ENCODE measurements at places on chromosomes 16 and 17.

GRCh38 chr17:44467108-44467507 lies 36.1 kb downstream of the GPATCH8 start:
- DNase-seq, result no peak

- DNase-seq, result no peak
These were observed 31.9 kb downstream of the RANBP10 start for GRCh38 chr16:67774457-67774853.

DNA sequence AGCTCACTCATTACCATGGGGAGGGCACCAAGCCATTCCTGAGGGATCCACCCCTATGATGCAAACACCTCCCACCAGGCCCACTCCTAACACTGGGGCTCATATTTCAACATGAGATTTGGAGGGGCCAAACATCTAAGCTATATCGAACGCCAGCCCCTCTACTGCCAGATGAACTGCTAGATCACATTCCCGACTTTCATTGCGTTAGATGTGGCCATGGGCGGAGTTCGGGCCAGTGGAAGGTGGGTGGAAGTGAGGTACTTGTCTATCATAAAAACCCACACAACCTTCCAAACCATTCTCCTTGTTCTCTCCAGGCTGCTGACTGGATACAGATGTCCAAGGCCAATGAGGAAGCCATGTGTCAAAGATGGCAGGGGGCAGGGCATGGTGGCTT lies 27.0 kb upstream of the ANKRD40CL start:
- no peak for DNase-seq

- no peak for DNase-seq
These were observed 473.2 kb upstream of the SALL1 start for GRCh38 chr16:51624080-51624775.

- no peak for DNase-seq
These were observed 27.7 kb upstream of the FAAP100 start for GRCh38 chr17:81579821-81580321.

DNA sequence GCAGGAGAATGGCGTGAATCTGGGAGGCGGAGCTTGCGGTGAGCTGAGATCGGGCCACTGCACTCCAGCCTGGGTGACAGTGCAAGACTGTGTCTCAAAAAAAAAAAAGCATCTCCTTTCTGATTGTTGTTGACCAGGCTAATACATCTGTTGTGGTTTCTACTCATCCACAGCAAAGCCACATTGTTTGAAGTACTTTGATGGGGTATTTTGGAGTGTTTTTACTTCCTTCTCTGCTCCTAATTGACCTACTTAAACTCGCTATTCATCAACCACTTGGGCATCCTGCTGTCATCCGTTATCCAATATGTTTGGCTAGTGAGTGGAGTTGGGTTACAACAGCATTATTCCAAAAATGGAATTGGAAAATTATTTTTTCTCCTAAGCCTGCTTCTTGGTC lies 3.5 kb upstream of the CDC27 start:
- DNase-seq, result no peak

GRCh38 chr16:17414421-17414820 lies 56.3 kb downstream of the XYLT1 start:
- DNase-seq, result no peak

- DNase-seq, result no peak
These were observed 645 bp upstream of the ELMO3 start for GRCh38 chr16:67198238-67198734.

- DNase-seq, result no peak
These were observed 22.5 kb downstream of the OR1D5 start for GRCh38 chr17:3040882-3041281.

DNA sequence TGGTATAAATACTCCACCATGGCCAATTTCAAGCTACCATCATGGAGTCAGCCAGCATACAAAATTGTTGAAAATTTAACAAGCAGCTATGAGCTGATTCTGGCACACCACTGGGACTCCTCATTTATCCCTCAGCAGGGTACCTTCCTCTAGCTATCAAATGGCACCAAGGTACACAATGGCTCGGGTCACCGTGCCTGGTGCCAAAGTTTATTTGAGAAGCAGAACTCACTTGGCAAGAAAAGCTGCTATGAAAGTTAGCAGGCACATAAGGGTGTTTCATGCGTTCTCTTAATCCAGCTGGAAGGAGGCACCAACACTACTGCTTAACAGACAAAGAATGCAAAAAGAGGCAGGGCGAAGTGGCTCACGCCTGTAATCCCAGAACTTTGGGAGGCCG lies 51.6 kb downstream of the IKZF3 start:
- peak; percentile 71 for DNase-seq

GRCh38 chr16:9306753-9307152 lies 215.3 kb downstream of the HAPSTR1 start:
- DNase-seq, result no peak
